IMR-90 (cell line): ENCODE measurements at places on chromosomes 6 and 20.

- DNase-seq = no peak
Observed at GRCh38 chr20:42340368-42340767, 722.2 kb upstream of the CHD6 start.

- no peak for DNase-seq
Observed at GRCh38 chr6:1080453-1081337, 231.2 kb upstream of the FOXQ1 start.

DNA sequence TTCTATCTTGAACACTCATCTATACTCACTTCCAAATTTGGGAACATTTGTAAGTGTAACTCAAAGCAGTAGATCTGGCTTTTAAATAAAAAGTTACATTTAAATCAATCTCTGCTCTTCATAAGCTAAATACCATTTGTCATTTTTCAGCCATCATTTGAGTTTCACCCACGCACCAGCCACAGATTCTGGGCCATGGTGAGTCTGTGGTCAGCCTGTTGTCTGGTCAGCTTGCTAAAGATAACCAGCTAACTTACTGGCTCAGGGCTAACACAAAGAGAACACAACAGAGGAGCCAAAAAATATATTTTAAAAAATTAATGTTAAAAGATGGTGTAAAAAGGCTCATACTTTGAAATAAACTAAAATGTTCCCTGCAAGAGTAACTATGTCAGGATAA, 181.3 kb downstream of the KIF6 start:
- DNase-seq = no peak

- DNase-seq = peak; percentile 87
Observed at GRCh38 chr20:35200267-35200666, 26.2 kb upstream of the MMP24 start.

- DNase-seq = no peak
Observed at GRCh38 chr20:51802170-51802751, at the start of gene SALL4. Gene SALL4, minus strand, starts transcription at chr20:51802521. Its CDS starts 113 bp downstream, at chr20:51802408.

DNA sequence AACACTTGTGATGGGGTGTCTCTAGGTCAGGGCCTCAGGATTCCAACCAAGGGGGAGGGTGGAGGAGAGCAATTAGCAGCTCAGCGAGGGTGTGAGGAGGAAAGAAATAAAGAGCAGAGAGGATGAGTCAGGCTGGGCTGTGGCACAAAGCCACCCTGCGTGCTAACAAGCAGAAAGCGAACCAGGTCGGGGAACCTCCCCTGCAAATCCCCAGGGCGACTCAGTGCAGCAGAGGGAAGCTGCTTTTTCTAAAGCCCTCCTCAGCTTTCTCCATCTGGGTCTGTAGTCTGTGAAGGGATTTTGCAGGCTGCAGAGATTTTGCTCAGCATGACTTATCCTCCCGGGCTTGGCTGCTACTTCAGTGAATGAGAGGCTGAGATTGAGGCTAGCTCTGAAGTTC, 6.6 kb upstream of the SPO11 start:
- DNase-seq = no peak

DNA sequence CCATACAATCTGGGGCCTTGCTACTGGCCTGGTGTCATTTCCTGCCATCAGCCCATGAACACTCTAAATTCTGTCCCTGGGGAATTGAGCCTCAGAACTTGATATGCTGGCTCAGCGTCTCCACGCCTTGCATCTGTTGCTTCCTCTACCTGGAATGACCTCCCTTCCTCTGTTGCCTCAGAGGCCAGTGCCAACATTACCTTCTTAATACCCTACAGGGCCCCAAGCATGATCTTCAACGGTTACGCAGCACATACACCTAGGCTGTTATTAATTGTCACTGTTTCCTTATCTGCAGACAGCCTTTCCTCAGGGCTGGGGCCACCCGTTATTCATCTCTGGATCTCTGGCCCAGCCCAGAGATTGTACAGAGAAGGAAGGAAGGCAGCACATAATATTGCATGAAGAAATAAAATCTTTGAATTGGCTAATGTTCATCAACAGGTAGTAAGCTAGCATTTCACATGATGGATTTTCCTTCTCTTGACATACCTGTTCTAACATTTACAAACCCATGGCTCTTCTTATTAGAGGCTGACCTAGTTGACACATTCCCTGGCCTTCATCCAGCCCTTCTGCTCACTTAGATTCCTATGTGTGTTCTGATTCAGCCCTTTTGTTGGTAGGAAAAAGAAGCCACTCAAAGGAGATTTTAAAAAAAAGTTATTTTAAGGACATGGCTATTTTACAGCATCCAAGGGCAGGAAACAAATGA, 8.4 kb upstream of the RNF182 start:
- peak; percentile 42 for DNase-seq

GRCh38 chr20:25148181-25148981, 47.1 kb upstream of the ENTPD6 start:
- peak; percentile 51 for DNase-seq

DNA sequence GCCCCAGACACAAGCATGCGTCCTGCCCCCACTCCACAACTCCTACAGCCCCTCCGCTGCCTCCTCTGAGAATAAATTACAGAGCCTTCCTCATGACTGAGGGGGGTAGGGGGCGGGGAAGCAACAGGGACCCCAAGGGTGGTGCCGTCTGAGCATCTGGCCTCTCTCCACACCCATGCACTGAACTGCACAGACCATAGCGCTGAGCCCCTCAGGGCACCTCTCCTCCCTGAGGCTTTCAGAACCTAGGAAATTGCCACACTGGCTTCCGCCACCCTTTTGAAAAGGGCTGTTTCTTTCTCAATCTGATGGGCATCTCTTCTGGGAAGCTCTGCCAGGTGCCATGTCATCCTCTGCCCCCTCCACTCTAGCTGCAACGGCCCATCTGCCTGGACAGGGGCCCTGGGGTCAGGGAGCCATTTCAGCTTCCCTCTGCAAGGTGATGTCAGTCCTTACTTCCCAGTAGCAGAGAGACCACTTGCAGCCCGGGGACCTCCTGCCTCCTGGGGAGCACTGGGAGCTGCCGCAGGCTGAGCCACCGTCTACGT, 2.5 kb downstream of the CST7 start:
- DNase-seq = no peak

- DNase-seq = peak; percentile 37
Observed at GRCh38 chr6:3280866-3281465, 22.2 kb downstream of the PSMG4 start.

DNA sequence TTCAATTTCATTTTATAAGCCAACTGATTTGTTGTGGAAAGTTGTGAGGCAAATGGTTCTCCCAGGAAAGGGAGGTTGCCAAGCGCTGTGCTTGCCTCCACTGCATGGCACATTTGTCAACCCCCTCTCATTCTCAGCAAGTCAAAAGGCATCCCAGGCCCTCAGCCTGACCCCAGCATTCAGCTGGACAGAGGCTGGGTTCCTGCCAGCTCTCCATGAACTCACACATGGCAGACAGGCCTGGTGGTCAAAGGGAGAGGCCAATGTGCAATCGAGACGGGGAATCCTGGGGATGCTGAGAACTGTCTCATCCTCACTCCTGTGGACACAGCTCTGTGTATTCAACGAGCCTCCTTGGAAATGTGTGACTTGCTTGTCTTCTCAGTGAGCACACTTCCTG, 106.0 kb upstream of the CDH4 start:
- DNase-seq = no peak

GRCh38 chr6:89359561-89359960, 7.0 kb upstream of the UBE2J1 start:
- no peak for DNase-seq

- no peak for DNase-seq
Observed at GRCh38 chr6:56096946-56097621, 150.3 kb downstream of the COL21A1 start.

GRCh38 chr6:137240168-137240567, 21.0 kb upstream of the IFNGR1 start:
- DNase-seq = peak; percentile 83

DNA sequence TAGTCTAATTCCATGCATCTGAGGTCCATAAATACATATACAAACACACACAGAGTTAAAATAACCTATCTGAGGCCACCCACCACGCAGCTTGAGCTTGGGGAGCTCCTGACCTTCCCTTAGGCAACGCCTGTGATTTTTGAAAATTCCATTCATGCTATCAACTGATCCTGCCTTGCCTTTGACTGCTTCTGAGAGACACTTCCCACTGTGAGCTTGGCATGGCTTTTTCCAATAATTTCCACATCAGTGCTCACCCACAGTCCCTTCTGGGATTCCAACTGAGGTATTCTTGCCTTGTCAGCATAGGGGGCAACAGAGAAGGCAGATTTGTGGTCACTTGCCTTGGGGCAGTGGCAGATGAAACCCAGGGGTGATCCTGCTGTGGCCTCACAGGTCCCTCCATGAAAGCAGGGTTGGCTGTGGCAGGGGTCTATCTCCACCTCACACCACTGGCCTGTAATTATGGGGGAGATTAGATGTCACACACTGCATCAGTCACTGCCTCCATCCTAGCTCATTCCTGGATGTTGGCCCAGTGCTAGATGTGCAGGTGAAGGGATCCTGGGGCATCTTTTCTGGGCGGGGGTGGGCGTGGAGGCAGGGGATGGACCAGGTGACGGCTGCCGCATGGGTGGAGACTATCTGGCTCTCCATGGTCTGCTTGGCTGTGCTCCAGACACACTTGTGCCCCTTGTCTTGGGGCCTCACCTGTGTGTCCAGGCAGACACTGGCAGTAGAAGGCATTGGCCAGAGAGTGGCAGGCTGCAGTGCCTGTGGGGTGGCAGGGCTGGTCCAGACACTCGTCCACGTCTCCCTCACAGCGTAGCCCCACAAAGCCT, 11.2 kb upstream of the GPSM3 start:
- no peak for DNase-seq

- DNase-seq = no peak
Observed at GRCh38 chr6:143204045-143204444, 143.4 kb downstream of the AIG1 start.

DNA sequence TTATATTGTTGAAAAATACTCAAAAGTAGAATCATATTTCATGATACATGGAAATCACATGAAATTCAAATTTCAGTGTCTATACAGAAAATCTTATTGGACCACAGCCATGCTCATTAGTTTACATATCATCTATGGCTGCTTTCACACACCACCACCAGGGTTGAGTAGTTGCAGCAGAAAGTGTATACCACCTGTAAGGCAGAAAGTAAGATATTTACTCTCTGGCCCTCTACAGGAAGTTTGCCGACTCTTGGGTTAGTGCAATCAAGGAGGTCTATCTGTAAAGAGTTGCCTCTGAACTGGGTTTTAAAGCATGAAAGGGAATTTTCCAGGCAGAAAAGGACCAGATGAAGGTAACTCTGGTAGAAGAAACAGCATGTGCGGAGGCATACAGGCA, 432.3 kb downstream of the DHX35 start:
- no peak for DNase-seq

DNA sequence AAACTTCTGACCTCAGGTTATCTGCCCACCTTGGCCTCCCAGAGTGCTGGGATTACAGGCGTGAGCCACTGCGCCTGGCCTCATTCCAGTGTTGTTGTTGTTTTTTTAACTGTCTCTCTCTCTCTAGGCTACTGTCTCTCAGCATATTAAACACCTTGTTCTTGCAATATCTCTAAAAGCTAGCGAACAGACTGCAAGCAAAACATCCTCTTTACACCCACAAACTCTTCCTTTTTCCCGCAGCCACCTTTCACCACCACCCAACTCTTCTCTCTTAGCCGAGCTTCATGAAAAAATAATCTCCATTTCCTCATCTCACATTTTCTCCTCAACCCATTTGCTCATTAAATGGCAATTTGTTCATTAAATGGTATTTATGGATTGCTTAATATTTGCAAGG, 45.5 kb downstream of the SGK1 start:
- DNase-seq = no peak

GRCh38 chr20:16526433-16527380, 46.5 kb downstream of the KIF16B start:
- peak; percentile 40 for DNase-seq

GRCh38 chr20:47540443-47541354, 39.0 kb downstream of the NCOA3 start:
- DNase-seq = peak; percentile 24

DNA sequence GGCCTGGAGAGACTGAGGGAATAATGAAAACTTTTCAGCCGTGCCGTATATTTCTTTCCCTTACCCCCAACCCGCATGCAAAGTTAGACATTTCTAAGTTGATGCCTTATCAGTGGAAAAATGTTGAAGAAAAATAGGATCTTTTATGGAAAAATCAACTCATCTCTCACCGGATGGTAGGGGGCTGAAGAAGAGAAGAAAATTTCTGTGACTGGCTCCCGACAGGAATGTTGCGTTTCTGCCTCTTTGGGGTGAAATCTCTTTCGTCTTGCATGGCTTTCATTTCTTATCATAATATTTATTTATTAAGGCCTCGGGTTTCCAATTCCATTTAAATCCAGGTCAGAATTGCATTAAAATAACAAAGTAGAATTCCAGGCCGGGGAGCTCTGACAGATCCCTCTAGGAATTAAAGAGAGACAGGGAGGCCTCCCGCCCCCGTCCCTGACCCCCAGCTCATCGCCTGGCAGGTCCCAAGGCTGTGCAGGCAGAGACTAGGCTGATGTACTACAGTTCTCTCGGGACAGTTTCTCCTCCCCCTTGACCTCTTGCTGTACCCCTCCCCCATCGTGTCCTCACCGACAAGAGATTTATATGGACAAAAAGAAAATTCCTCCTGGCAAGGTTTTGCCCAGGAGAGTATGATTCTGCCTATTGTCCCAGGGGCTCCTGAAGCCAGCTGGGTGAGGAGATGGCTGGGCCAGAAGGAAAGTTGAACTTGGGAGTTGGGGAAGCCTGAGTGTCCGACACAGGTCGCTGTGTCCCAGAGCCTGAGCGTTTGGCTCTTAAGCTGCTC, 1.3 kb downstream of the SCUBE3 start:
- DNase-seq = peak; percentile 49

GRCh38 chr6:43467752-43468151, 9.6 kb upstream of the TJAP1 start:
- DNase-seq = no peak

DNA sequence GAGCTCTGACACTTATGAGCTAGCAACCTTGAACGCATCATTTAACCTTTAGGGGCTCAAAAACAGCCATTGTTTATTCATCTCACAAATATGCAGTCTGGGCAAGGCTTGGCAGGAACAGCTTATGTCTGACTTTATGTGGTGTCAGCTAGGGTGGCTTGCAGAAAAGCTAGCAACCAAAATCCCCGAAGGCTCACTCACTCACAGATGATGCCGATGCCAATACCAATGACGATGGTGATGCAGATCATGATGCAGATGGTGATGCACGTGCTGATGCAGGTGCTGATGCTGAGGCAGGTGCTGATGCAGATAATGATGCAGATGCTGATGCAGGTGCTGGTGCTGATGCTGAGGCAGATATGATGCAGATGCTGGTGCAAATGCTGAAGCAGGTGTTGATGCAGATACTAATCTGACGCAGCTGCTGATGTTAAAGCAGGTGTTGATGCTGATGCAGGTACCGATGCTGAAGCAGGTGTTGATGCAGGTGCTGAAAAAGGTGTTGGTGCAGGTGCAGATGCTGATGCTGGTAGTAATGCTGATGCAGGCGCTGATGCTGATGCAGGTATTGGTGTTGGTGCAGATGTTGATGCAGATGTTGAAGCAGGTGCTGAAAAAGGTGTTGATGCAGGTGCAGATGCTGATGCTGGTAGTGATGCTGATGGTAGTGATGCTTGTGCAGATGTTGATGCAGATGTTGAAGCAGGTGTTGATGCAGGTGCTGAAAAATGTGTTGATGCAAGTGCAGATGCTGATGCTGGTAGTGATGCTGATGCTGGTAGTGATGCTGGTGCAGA, 195.6 kb downstream of the NFATC2 start:
- DNase-seq = peak; percentile 83

- DNase-seq = no peak
Observed at GRCh38 chr6:7236306-7237209, 76.4 kb downstream of the SSR1 start.

- peak; percentile 94 for DNase-seq
Observed at GRCh38 chr6:106082735-106083398, 3.3 kb upstream of the PRDM1 start.
